ENCODE measurements at places on chromosomes 13 and 19.

GRCh38 chr13:38308736-38309135 lies 40.9 kb upstream of the UFM1 start:
- DNase-seq: no peak

DNA sequence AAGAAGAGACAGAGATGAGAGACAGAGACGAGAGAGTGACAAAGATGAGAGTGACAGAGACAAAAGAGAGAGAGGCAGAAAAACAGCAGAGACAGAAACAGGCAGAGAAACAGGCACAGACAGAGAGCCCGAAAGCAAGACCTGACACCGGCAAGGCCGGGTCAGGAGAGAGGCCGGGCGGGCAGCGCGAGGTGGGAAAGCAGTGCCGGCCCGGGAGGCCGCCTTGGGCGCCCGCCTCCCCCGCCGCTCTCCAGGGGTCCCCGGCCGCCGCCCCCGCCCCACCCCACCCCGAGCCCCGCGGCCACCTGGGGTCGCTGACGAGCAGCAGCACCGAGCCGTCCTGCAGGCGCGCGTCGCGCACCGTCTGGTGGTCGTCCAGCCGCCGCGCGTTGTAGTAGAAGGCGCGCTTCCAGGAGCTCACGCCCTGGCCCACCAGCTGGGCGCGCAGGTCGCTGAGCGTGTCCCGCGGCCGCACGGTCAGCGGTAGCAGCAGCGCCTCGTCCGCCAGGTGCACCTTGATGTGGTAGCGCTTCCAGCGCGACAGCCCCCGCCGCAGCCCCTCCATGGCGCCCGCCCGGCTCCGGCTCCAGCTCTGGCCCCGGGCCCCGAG lies at the start of gene TINCR:
TINCR (minus strand) TSS at position 594 of the 610 bp plus-strand sequence.
- no peak for DNase-seq

- no peak for DNase-seq
Measured at GRCh38 chr19:38281811-38282566, 17.6 kb downstream of the SPINT2 start.

- no peak for DNase-seq
Measured at GRCh38 chr13:61215116-61215515, 200.5 kb downstream of the PCDH20 start.

GRCh38 chr19:10768936-10769335 lies 51.1 kb downstream of the DNM2 start:
- no peak for DNase-seq

GRCh38 chr19:4910594-4911281 lies 1.4 kb downstream of the UHRF1 start:
- no peak for DNase-seq

DNA sequence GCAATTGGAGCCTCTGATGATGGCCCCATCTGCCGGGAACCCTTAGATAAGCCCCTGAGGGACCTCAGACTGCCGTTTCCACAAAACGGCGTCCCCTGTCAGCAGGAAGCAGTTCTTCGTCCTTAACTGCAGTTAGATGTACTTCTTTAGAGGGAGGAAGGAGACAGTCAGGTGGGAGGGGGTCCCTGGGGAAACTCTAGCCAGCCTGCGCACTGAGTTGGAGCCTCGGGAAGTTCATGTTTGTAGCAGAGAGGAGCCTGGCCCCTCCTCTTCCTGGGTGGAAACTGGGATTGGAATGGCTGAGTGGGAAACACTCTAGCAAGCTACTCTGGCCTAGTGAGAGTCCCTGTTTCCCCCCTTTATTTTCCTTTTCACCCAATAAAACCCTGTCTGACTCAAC lies 612.4 kb downstream of the PCDH9 start:
- DNase-seq: no peak

DNA sequence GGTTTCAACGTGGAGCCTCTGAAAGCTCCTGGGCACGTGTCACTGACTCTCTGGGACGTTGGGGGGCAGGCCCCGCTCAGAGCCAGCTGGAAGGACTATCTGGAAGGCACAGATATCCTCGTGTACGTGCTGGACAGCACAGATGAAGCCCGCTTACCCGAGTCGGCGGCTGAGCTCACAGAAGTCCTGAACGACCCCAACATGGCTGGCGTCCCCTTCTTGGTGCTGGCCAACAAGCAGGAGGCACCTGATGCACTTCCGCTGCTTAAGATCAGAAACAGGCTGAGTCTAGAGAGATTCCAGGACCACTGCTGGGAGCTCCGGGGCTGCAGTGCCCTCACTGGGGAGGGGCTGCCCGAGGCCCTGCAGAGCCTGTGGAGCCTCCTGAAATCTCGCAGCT lies 2.3 kb downstream of the ARL11 start:
- no peak for DNase-seq

DNA sequence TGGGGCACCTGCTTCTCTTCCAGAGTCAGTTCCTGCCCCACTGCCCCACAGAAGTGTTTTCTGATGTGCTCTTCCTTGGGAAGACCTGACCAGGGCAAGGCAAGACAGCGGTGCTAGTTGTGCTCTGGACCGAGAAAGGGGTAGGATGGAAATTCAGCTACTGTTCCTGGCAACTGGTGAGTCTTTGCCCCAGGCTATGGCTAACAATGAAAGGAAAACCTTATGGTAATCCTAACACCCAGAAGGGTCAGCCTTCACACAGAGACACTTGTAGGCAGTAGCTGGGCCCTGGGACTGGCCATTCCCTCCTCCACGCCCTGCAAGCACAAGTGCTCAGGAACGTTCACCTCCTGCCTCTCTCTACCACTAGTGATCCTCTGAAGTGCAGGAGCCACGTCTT lies 9.6 kb upstream of the CYSLTR2 start:
- no peak for DNase-seq

GRCh38 chr13:33016414-33017322 lies at the start of gene KL:
Gene KL, plus strand, starts transcription at chr13:33016423. Its CDS starts 18 bp downstream, at chr13:33016441.
- peak; percentile 3 for DNase-seq

DNA sequence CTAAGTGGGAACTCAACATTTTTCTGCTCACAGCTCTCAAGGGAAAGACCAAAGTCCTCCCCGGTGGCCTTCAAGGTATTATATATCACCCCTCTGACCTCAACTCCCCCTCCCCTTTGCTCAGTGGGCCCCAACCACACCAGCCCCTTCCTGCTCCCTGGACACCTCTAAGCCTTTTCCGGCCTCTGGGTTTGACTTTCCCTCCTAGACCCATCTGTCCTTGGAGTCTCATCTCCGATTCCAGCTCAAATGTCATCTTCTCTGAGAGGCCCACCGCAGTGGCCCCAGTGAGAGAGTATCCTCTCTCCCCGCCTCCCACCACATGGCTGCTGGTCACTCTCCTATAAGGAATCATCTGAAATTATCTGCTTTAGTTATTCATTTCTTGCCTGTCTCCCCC lies 941 bp upstream of the UHRF1 start:
- no peak for DNase-seq

DNA sequence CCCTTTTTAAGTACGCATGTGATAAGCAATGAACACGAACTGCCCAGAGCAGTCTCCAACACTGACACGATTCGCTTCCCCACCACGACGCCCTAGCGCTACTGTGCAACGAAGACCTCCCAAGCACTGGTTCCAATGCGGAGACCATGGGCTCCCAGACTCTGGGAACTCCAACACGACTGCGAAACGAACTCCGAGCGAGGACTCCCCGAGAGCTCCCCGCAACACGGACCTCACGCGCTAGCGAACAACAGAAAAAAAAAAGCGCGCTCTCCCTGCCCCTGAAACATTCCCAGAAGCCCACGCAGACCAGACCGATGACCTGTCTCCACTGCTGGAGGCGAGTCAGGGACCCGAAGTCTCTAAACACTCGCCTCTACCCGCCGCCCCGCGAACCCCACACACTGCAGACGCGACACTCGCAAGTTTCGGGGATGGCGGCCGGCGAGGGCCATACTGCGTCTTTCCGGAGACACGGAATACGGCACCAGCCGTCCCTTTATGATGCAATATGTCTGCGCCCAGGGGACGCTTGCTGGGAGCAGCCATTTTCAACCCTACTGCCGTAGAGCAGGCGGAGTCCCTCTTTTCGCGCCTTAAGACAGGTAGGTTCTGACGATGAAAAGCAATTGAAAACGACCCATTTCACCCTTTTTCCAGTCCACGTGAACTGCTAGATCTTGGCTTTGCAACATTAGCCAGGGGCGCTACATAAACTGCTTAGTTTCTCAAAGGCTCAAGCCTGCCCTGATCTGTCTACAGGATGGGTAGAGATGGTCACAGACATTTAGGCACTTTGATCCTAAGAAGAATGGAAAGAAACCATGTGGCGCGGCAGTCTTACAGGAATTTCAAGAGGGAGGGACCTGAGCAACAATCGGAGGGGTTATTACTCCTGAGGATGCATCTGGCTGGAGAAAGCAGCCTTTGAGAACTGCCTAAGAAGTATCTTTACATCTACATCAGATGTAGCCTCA lies at the start of gene ZNF577:
ZNF577 (minus strand) TSS at position 430 of the 977 bp plus-strand sequence. CDS start 7,569 bp downstream, outside the sequence.
- DNase-seq: peak; percentile 51

DNA sequence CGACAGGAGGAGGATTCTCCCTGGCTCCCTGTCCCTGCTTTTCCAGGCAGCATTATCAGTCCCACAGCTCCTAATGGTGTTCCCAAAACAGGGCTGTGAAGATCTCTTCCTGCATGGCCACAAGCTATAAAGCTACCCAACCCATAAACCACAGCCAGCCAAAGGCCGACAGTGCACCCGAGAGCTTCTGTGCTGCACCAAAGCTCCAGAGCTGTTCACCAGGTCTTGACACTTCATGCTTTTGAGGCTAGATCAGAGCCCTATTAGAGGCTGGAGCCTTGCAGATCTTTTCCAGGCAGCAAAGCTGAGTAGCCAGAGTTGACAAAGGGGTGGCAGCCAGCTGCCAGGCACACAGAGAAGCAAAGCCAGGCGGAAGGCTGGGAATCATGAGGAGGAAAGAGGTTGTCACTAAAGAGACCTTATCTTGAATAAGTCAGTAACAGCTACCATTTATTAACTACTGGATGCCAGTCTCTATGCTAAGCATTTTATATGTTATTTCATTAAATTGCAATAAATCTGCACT lies 180.4 kb downstream of the KATNAL1 start:
- no peak for DNase-seq

GRCh38 chr19:47729799-47730520 lies 15.4 kb upstream of the NOP53 start:
- DNase-seq: no peak

DNA sequence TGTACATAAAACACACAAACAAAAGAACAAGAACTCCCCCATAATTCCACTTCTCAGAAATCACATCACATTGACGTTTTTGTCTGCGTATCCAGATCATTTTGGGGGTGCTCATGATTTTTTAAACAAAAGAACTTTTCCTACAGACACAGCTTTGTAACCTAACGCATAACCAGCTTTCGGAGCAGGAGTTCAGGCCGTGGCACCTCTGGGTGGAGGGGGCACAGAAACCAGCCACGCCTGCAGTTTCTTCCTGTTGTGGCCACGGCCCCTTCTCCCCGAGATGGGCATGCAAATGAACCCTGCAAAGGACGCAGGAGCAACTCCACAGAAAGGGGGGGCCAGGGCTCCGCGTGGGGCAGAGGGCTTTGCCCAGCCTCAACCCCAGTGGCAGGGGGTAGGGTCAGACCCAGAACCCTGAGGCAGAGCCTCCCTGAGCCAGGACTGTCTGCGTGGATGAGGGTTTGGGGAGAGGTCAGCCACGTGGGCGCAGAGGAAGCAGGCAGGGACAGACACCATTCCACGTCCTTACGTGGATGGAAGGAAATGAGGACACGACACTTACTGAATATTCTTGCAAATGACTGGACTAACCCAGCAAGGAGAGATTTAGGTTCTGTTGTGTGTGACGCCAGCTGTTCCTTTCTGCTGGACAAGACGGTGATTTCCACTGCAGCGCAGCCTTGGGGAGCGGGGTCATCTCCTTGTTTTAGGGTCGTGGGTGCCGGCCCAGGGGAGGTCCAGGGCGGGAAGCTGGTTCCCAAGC lies 64.4 kb downstream of the RASA3 start:
- no peak for DNase-seq

DNA sequence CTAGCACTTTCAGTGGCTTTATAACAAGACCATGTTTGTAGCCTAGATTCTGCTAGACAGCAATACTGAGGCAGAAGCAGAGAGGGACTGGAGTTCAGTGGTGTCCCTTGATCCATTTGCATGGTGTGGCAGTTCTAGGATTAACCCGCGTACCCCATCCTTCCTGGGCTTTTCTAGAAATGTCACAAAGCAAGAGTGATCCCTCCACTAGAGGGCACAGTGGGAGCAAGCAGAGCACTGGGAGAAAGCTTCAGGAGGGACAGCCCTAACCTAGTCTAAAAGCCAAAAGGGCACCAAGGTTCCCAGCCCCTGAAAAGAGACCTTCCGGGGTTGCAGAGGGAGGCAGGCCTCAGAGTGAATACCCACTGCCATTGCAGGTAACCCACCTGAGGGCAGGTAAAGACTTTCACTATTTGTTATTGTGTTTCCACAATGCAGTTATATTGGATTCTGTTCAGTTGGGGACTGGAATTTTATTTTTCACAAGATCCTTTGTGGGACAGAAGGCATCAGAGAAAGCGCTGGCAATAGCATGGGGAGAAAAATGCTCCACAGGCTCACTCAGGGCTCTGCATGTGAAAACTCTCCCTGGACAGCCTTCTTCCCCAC lies 170.6 kb downstream of the FLT1 start:
- no peak for DNase-seq

DNA sequence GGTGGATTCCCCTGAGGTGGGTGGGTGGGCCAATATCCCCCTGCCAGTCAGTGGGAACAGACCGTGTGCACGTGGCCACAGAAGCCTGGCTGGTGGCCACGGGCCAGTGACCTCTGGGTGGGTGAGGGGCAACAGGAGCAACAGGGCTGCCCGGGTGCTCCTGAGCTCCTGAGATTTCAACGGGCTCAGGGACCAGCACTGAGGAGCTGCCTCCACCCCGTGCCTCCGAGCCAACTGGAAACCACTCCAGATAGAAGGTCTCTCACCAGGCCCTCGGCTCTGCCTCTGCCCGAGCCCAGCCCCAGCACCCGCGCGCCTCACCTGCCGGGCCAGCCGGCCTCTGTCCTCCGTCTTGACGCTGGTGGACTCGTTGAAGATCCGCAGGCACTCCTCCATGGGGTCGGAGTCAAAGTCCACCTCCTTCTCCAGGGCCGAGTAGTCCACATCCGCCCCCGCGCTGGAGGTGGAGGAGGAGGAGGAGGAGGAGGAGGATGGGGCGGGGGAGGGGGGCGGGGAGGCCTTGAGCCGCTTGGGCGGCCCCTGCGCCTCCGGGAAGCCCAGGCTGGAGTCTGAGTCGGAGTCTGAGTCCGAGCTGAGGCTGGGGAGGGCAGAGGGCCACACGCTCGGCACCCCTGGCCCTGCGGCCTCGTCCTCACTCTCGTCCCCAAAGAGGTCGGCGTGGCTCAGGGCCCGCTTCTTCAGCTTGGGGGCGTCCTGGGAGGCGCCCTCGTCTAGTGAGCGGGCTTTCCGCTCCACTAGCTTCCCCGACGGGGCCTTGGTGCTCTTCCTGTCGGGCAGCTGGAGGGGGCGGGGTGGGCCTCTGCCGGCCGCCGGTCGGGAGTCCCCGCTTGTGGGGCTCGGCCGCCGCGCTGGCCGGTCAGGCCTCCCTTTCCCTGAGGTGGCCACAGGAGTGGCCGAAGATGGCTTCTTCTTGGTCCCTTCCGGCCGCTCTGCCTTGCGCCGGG lies 14.8 kb upstream of the ATP8B3 start:
- no peak for DNase-seq

GRCh38 chr13:94710881-94711560 lies 1.3 kb downstream of the SOX21 start:
- DNase-seq: no peak

- no peak for DNase-seq
Measured at GRCh38 chr13:19573120-19573716, 11.9 kb upstream of the TPTE2 start.

All from GOT3 (cell line).